OCI-M1 (cell line): ENCODE measurements at places on chromosomes 2 and 18.

- peak; percentile 44 for DNase-seq
Measured at GRCh38 chr18:31230495-31230894, 67.8 kb upstream of the DSC1 start.

GRCh38 chr18:79988071-79988450, 302 bp downstream of the TXNL4A start:
- peak; percentile 79 for DNase-seq

- DNase-seq, result peak; percentile 53
Measured at GRCh38 chr2:73290049-73290839, 3.1 kb downstream of the EGR4 start.

GRCh38 chr2:84959095-84959565, 11.8 kb upstream of the KCMF1 start:
- no peak for DNase-seq

GRCh38 chr2:168320267-168320666, 72.9 kb upstream of the STK39 start:
- no peak for DNase-seq

GRCh38 chr18:28905509-28905908, 728.6 kb upstream of the CDH2 start:
- DNase-seq, result peak; percentile 72

GRCh38 chr2:96324721-96325040, 436 bp upstream of the ITPRIPL1 start:
- DNase-seq, result peak; percentile 63

- DNase-seq, result peak; percentile 66
Measured at GRCh38 chr2:201779901-201780673, 646 bp downstream of the ALS2 start.

DNA sequence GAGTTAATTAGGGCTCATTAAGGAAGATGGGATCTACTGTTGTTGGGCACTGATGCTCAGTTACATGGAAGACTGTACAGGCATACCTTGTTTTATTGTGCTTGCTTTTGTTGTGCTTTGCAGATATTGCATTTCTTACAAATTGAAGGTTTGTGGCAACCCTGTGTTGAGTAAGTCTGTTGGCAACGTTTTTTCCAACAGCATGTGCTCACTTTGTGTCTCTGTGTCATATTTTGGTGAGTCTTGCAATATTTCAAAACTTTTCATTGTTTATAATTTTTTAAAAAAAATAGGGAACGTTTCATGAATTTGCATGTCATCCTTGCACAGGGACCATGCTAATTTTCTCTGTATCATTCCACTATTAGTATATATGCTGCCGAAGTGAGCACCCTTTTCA, 15.6 kb downstream of the PHLPP1 start:
- DNase-seq, result no peak

DNA sequence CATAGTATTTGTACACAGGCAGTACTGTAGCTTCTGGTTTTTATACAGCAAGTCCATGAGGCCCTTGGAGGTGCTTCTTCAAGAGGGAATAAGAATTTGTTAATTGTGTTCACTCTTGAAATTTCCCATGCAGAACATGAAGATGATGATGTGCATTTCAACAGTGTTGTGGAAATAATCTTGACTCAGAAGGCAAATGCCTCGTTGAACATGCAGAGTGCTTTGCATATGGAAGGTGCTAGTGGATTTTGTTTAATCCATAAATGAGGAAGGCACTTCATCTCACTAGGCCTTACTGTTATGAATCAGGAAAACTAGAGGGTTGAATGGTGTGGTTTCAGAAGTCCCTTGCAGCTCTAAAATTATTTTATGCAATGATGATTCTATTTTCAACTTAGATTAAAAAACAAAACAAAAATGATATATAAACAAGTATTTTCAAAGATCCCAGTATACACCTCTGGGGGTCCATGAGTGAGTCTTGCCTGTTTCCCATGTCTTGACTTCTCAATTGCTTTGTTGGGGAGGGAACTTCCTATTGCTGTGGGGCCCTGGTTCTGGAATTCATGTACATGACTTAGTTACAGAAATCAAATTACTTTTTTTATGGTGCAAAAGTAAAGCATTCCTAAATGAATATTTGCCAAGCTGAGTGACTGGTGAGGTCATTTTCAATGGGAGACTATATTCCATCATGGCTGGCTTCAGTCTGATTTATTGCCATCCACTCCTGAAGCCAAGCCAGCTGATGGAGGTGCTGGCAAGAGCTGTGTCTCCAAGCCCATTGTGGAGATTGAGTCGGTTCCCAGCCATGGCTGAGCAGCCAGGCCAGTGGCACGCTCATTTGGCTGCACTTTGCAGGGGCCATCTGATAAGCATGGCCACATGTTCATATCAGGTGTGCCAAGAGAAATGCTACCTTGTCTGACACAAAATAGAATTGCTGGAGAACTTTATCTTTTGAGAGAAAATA, 56.5 kb downstream of the MGAT5 start:
- DNase-seq, result no peak

DNA sequence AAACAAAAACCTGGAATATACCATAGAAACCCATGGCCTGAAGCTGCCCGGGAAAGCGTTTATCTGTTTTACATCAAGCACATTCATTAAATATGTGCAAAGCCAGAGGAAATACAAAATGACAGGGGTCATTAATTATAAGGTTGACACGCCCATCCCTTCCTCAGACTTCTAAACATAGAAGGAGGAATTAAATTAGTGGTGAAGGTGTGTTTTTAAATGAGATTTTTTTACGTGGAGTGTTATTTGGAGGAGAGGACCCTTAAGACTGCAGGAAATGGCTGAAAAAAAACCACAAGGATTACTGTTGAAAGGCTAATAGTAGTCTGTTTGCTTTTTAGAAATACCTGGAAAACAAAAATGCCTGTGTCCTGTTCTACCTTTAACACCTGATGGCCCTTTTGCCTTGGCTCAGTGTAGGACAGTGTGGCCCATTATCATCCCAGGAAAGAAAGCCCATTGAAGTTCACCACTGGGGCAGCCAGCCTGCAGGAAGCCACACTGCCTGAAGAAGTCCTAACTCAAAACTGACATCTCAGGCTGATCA, 123.2 kb downstream of the EPHA4 start:
- no peak for DNase-seq

- DNase-seq, result no peak
Measured at GRCh38 chr2:111712361-111712760, 171.6 kb downstream of the ANAPC1 start.

DNA sequence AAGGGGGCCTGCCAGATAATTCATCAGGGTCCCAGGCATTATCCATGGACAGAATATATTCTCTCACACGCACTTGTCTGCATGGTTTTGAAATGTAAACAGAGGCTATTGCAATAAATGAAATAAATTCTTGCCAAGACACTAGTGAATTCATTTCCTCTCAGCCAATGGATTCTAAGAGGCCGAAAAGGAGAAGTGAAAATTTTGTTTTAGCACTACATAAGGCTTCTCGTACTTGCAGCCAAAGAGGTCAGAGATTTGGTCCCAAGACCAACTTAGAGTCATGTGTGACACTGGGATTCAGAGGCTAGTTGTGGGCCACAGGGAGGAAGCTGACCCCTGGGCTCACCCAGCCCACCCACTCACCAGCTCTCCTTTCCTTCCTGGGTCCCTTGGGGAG, 184.1 kb upstream of the GLI2 start:
- DNase-seq, result peak; percentile 14

- DNase-seq, result no peak
Measured at GRCh38 chr2:27021253-27022049, 11.3 kb upstream of the TMEM214 start.

DNA sequence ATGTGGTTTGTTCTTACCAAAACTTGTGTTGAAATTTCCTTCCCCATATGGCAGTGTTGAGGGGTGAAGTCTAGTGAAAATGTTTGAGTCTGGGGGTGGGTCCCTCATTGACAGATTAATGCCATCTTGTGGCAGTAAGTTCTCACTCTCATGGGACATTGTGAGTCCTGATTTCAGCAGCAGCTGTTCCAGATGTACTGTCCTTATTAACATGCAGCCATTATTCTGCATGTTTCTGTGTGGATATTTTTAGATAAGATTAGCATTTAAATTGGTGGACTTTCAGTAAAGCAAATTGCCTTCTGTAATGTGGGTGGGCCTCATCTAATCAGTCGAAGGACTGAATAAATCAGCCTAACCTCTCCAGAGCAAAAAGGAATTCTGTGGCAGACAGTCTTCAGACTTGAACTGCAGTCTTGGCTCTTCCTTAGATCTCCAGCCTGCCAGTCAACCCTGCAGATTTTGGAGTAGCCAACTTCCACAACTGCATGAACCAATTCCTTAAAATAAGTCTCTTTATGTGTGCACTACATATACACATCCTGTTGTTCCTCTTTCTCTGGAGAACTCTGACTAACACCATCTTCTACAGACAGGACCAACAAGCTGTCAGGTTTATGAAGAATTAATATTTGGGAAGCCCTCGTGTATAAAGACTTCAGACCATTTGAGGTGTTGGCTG, 138.7 kb upstream of the ZNF516 start:
- no peak for DNase-seq

DNA sequence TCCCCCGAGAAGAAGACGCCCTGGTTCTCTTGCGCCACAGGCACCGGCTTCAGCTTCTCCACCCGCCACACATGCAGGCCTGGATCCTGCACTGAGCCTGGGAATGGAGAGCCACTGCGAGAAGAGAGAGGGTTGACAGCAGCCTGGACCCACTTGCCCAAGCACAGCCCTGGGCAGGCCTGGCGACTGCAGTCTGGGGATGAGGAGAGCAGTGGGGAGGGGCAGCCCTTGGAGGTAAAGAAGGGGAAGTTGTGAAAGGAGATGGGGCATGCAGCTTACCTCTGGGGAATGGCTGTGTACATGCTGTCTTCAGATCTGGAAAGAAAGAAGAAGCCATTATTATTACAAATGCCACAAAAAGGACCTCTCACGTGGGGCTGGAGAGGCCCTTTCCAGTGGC, 8.3 kb downstream of the CAPG start:
- peak; percentile 17 for DNase-seq

DNA sequence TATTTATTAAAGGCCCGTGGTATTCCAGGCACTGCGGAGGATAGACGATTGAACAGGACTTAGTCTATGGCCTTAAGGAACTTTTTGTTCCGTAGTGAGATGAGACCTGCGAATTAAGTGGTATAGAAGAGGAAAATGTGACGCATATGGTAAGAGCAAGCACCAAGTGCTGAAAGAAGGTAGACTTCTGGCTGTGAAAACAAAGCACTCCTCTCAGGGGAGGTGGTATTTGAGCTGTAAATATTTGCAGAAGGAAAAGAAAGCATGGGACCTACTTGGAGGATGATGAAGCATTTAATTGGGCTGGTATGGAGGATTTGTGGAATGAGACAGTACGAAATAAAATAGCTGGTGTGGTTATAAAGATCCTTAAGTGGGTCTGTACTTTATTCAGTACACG, 62.5 kb downstream of the GPR39 start:
- DNase-seq, result no peak

GRCh38 chr2:167271932-167272331, 383.7 kb downstream of the XIRP2 start:
- DNase-seq, result no peak

DNA sequence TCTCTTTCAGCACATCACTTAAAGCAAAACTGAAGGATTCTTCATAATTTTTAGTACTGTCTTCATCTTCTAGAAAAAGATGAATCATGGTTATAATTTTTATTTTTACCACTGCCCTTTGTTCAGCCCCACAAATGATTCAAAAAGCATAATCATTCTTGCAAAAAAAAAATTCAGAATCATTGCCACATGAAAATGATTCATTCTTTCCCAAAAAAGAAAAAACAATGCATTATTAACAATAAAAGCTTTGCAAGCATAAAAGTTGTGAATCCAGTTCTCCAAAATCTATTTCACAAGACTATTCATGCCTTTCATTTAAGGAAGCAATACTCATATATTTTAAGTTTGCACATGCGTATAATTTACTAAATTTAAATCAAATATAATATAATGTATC, 204.8 kb downstream of the RBM43 start:
- DNase-seq, result no peak

- DNase-seq, result no peak
Measured at GRCh38 chr2:234564699-234565098, 67.8 kb upstream of the ARL4C start.

GRCh38 chr2:144776766-144777165, 256.8 kb upstream of the ZEB2 start:
- no peak for DNase-seq

DNA sequence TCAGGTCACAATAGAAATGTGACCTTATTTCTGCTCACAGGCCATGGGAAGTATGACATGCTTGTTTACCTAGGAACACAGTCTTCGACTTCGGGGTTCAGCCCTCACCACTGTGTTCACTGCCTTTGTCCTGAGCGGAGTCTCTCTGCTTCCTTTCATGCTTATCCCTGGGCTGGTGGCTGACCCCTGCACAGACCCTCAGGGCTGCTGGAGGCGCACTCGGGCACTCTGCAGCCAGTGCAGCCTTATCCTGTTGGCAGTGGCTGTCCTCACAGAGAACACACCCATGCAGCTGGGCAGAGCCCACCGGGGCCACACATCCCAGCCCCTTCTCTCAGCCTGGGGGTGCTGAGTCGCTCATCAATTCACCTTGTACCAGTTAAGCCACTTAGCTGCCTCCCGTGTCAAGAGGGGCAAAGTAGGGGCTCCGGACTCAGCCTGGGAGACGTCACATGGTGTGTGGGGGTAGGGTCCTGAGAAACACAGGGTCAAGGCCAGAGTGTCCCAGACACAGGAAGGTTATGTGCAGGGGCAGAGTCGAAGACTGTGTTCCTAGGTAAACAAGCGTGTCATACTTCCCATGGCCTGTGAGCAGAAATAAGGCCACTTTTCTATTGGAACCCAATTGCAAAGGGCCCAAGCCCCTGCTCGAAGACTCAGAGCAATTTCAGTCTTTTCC, 107.5 kb downstream of the FAM210A start:
- DNase-seq, result no peak

DNA sequence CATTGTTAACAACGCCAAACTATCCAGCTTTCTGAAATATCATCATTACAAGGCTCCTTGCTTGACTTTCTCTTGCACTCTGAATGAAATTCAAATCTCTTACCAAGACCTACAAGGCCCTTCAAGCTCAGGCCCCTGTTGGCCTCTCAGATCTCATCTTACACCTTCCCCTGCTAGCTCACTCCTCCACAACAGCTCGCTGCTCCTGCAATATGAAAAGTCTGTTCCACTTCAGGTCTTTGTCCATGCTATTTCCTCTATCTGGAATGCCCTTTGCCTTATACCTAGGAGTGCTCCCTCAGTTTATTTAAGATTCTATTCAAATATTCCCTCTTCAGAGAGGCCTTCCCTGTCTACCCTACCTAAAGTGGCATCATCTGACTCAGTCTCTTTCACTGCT, 91.7 kb downstream of the SESTD1 start:
- peak; percentile 54 for DNase-seq

DNA sequence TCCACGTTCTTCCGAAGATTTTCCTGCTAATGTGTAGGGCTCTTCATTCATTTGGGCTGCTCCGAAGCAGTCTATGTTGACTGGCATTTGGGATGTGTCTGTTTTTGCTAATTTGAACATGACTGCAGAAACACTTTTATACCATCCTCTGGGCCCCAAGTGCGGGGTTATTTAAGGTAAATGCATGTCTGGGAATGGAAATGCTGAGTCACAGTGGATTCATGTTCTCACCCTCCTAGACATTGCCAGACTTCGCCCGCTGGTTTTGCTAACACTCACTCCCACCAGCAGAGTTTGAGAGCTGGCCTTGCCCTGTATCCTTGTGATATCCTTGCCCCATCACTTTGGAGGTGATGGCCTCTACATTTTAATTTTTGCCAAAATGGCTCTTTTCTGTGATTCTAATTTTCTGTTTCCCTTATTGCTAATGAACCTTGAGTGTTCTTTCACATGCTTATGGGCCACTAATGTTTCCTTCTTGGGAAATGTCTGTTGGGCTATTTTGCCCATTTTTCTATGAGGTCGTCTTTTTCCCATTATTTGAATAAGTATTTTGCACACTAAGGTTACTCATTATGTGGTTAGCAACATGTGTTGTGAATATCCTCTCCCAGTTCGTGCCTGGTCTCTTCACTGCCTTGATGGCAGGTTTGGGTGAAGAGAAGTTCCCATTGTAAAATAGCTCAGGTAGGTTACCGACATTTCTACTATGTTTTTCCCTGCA, 204.1 kb downstream of the GLI2 start:
- DNase-seq, result peak; percentile 68
